T-helper 2 cell treated with Interferon-gamma antibody and Interleukin-4, amounts not matched to agents 5 μg/mL and 100 μg/mL, for 36 hours (primary cell): ENCODE measurements at places on chromosomes 4 and X.
A peak's percentile ranks its signal among the peaks of the same experiment; 100 is the strongest.

GRCh38 chr4:106650701-106651100, 282.1 kb upstream of the GIMD1 start:
- DNase-seq = no peak

GRCh38 chrX:32893751-32894150, 317.6 kb downstream of the DMD start:
- no peak for DNase-seq

- DNase-seq = no peak
Measured at GRCh38 chr4:186920992-186921391, 197.3 kb upstream of the FAT1 start.

- no peak for DNase-seq
Measured at GRCh38 chrX:137032841-137033773, 688 bp downstream of the GPR101 start.

DNA sequence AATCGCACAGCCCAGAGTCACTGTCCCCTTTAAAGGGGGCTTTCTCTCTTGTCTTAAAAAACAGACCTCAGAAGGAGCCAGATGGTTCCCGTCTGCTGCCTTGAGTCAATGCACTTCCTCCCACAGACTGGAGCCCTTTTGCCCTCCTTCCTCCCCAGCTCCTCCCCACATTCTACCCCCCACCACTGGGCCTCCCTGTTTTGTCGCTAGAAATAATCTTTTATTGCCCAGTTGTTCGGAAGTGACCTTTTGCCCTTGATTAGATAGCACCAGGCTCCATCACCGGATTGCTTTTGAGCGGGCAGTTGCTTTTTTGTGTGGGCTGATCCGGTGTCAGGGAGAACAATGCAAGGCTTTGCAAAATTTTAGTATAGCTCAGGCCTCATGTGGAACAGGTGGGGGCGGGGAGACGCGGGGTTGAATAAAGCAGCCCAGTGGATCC, 47.7 kb downstream of the SPRY1 start:
- DNase-seq = peak; percentile 60

- DNase-seq = no peak
Measured at GRCh38 chr4:123484291-123484926, 87.8 kb downstream of the SPRY1 start.

DNA sequence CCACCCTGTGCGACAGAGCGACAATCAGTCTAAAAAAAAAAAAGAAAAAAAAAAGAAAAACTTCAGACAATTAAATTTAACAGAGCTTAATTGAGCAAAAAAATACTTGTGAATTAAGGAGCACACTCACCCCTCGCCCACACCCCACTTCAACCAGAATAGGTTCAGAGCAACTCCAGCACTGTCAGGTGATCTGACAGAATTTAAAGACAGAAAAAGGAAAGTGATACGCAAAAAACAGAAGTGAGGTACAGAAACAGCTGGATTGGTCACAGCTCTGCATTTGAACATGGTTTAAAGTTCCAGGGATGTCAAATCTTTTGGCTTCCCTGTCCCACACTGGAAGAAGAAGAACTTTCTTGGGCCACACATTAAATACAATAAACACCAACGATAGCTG, 174.4 kb downstream of the PDGFC start:
- DNase-seq = no peak

GRCh38 chr4:99630857-99631360, 26.7 kb downstream of the C4orf54 start:
- no peak for DNase-seq

DNA sequence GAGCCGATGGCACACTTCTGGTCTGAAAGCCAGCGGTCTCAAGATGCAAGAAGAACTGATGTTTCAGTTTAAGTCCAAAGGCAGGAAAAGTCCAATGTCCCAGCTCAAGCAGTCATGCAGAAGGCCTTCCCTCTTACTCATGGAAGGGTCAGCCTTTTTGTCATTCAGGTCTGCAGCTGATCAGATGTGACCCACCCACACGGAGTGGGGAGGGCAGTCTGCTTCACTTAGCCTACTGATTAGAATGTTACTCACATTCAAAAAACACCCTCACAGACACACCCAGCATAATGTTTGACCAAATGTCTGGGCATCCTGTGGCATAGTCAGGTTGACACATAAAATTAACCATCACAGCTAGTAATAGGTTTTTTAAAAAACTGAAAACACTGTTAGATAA, 6.6 kb downstream of the HCCS start:
- no peak for DNase-seq

DNA sequence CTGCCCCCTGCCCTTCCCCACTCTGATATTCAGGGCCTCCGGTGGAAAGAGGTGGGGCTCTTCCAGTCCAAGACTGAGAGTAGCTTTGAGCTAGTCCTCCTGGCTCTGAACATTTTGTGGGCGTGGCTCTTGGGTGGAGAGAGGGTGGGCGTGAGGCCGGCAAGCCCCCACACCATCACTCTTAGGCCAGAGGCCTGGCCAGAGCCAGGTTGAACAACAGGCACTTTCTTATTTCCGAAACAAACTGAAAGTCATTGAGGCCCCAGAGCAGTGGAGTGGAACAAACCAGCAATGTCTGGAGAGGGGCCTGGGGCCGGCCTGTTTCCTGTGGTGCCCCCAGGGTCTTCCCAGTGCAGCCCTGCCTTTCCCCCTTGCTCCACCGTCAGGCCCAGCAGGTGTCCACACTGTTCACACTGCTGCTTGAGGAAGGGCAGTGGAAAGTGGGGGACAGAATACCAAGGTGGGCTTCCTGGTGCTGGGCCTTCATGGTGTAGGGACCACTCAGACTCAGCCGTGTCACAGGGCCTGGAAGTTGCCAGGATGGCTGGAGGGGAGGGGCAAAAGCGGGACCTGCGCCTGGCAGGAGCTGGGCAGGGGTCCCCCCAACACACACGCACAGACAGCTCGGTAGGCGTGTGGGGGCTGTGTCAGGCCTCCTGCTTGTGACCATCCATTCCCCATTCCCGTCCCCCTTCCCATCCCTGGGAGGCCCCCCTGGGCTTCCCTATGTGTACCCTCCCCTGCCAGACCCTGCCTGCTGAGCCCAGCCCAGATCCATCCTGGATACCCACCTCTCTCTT, 2.9 kb downstream of the ADRA2C start:
- no peak for DNase-seq

DNA sequence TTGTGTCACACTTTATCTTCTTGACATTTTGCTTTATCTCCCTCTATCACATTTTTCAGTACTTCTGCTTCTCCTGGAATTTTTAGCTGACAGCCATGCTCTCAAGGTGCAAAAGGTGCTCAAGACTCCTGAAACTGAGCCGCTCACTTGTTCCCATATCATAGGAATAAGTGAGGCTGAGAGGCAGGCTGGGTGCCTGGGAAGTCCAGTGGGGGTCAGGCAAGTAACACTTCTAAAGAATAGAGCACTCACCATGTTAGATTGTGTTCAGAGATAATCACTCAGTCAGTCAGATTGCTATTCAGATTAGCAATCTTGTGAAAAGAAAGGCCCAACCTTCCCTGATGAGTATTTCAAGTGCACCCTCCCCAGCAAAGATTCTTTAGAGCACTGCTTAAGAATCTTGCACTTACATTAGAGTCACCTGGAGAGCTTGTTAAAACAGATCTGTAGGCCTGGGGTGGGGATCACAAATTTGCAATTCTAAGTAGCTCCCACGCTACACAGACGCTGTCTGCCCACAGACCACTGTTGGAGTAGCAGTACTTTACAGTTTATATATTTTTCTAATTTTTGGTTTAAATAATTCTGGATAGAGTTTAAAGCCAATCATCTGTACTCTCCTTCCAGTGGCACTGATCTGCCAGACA, 23.1 kb upstream of the LRAT start:
- DNase-seq = no peak

DNA sequence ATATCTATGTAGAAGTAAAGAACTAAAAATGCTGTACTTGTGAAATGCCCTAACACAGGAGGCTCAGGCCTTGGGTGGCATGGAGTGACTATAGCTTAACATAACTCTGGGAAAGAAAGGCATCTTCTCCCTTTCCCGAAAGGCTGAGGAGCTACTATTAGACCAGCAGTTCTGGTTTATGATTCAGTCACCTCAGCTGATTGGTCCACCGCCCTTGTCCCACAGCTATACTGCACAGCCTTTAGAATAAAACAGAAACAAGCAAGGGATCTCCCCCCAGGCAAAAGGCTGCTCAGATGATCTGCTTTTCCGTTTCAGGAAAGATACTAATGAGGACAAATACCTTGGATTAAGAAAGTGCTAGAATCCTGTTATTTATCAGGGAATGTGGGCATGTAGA, 171.3 kb downstream of the SNCA start:
- no peak for DNase-seq

GRCh38 chr4:6908432-6909112, 1.1 kb upstream of the TBC1D14 start:
- no peak for DNase-seq

GRCh38 chr4:66048861-66049260, 378.6 kb upstream of the EPHA5 start:
- DNase-seq = no peak

DNA sequence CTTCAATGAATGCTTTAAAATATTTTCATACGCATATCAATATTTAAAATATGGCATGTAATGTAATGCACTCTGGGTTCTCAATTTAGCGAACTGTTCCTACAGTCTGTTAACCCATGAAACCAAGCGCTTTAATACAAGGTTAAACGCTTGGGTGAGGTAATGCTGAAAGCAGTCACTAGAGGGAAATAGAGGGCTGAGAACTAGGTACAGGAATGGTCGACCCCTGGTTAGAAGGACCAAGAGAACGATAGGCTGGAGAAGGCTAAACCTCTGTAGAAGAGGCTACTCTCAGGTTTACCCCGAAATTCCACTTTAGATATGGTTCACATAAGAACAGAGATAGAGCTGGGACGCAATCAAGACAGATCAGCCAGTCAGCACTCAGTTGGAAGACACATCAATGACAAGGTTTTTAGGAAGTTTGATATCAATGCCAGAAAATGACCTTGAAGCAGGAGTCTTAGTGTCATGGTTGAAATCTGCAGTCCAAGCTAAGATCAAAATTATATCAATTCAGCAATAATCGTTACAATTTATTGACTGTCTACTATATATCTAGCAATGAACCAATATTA, 26.9 kb downstream of the ARSJ start:
- DNase-seq = no peak

GRCh38 chr4:101938836-101939235, 148.3 kb downstream of the BANK1 start:
- no peak for DNase-seq

GRCh38 chr4:71429106-71429505, 90.3 kb downstream of the SLC4A4 start:
- DNase-seq = no peak

DNA sequence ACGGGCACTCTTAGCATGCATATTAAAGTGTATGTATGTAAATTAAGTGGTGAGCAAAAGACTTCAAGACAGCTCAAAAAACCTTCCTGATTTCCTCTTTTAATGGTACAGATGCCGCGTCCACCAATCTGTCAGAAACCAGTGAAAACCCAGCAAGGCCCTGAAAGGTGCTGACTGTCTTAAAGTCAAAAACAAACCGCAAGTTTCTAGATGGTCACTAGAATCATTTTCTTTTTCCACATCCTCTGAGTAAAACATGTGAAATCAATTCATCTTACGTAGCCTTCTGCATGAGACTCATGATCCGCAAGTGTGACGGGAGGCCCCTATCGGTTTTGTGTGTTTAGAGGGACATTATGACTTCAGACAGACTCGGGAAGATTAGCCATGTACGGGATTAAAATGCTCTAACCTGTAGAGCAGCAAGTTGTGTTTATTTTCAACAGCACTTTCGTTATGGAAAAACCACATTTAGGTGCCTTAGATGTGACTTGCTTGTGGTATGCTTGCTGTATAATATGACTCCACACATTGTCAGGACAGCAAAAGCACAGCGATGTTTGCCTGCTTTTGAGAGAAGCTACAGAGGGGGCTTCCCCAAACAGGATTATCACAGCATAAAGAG, 88.2 kb upstream of the STS start:
- peak; percentile 23 for DNase-seq

- DNase-seq = no peak
Measured at GRCh38 chrX:68203646-68204045, 229.6 kb downstream of the OPHN1 start.
